ENCODE measurements at places on chromosomes 4 and X. TPM values are rescaled to one million over a fixed set of nuclear protein-coding genes. Genes with fewer than 3 reads are reported as not detected.

Gene NEUROG2
- not detected for total RNA-seq

Gene GPM6B
- 5.9 TPM for total RNA-seq

GRCh38 chr4:101846550-101846949 lies 56.0 kb downstream of the BANK1 start:
- DNase-seq, result no peak

- DNase-seq, result no peak
Observed at GRCh38 chr4:167084321-167084720, 150.0 kb downstream of the SPOCK3 start.

DNA sequence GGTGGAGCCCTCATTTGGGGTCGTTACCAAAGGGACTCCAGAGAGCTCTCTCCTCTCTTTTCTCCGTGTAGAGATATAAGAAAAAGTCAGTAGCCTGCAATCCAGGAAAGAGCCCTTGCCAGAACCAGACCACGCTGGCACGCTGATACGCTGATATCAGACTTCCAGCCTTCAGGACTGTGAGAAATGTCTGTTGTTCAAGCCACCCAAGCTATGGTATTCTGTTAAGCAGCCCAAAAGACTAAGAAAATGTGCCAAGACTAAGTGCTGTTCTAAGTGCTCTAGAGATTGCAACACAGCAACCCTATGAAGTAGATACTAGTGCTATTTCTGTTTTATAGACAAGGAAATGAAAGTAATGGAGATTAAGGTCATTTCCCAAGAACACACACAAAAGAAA lies 205.7 kb downstream of the CAMK2D start:
- DNase-seq, result no peak

Gene STARD8
- total RNA-seq, result 1.7 TPM

GRCh38 chr4:70895405-70895804 lies 6.8 kb upstream of the MOB1B start:
- no peak for DNase-seq

DNA sequence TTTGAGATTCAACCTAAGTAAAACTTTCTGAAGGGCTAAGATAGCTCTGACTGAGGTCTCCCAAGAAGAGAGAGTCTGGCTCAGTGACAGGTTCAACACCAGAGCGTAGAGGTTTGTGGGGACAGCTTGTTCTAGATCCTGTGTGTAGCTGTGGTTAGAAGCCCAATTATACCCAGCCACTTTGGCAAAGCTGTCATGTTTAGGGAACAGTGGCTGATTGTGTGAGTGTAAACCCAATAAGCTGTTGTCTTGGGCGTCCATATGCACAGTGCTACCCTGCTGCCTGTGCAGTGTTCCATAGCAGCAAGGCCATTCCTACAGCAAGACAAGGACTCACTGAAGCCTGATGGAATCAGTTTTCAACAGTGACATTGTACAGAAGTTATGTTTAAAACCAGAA lies 11.2 kb upstream of the SCRG1 start:
- DNase-seq, result no peak

DNA sequence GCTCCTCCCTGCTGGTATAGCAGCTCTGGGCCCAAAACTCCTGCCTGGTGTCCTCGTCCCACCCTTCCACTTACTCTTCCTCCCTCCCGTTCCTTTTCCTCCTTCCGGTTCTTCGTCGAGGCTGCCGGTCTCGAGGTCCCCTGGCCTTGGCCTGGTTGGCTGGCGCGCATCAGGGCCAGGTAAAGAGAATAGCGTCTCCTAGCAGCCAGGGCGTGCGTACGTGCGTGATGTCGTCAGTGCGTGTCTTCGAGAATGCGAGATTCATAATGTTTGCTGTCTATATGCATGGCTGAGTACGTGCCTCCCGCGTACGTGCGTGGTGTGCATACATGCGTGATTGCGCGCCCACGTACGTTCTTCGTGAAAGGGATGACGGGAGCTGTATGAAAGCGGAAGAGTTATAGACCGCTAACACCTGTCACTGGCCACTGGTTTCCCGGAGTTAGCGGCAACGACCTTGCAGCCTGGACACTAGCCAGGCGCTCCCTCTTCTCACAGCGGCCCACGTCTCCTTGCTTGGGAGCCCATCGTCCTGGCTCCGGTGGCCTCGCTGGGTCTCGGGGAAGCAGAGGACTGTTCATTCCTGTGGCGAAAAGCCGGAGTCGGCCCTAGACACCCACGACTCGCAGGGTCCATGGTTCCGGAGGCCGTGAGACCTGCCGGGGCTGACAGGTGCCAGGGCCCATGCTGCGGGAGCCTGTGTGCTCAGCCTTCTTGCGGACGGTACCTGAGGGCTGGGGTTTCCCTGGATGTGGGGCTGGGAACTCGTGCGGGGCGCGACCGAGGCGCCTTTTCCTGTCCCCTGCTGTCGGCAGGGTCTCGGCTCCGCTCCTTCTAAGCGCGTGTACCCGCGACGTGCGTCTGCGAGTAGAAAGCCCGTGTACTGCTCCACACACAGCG lies at the start of gene EOLA1:
Gene EOLA1, plus strand, starts transcription at position 392 of the 900 bp plus-strand sequence. CDS start 4,619 bp downstream, outside the sequence.
- peak; percentile 98 for DNase-seq
